ENCODE measurements at places on chromosomes 6 and 20.

- no peak for DNase-seq
Observed at GRCh38 chr6:17505062-17505476, 95.0 kb upstream of the FAM8A1 start.

DNA sequence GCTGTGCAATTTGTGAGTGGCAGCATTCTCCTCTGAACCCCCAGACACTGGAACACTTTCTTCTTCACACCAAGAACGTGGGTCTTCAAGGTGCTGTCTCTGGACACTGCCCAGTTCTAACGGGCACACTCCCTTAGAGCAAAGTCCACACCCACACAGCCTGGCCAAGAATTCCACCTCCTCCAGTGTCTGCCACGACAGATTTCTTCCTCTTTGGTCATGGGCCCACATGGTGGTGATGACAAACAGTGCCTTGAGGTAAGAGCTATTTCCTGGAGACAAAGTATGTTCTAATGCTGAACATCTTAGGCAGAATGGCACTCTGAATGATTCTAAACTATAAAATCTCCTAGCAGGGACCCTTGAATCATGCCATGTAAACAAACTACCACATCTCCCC lies 25.5 kb upstream of the SSTR4 start:
- no peak for DNase-seq

GRCh38 chr20:56004007-56004406 lies 1.3 kb downstream of the CBLN4 start:
- no peak for DNase-seq

GRCh38 chr20:23115822-23116221 lies 29.7 kb upstream of the CD93 start:
- no peak for DNase-seq

DNA sequence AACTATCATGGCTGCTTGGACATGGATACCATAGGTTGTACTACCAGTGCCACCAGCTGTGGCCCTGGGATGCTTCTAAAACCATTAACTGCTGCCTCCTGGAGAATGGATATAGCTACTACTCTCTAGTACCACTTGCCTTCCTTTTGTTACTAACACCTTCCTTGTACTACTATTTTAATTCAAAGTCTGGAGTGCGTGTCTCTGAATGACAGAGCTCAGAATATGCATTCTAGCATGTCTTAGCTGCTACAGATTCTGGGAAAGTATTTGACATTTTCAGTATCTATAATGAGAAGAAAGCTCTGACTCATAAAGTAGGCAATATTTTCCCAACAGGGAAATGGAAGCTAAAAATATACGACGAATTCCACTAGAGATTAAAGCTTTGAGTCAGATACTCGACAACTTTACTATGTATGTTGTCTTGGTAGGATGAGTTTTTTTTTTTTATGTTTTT lies 112.3 kb downstream of the PFDN4 start:
- DNase-seq, result no peak

GRCh38 chr6:145241039-145241438 lies 494.3 kb downstream of the EPM2A start:
- no peak for DNase-seq
